Right renal cortex interstitium (tissue), 3 donors: ENCODE measurements at places on chromosomes 3 and 15. TPM values are rescaled to one million over a fixed set of nuclear protein-coding genes. Genes with fewer than 3 reads are reported as not detected.

DNA sequence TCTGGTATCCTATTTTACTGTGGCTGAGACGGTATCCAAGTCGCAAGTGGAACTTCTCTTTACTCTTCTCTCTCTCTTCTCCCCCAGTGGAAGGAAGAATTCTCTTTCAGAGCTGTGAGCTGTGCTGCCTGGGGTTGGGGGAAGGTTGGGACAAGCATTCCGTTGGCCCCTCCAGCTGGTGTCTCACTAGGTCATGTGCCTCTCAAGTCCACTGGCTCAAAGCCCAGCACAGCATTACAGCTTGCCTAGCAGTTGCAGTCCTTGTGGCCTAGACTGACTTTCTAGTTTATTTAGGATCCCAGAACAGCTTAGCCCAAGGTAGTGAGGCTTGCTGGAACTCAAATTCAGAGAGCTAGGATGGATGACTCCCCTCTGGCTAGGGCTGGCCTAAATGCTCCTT lies 76.1 kb upstream of the SPATA16 start:
- DNase-seq = no peak

Gene BBS4
- polyA plus RNA-seq = 38.8 TPM

Gene ZIC4
- polyA plus RNA-seq = not detected

Gene EOGT
- polyA plus RNA-seq = 12.2 TPM

DNA sequence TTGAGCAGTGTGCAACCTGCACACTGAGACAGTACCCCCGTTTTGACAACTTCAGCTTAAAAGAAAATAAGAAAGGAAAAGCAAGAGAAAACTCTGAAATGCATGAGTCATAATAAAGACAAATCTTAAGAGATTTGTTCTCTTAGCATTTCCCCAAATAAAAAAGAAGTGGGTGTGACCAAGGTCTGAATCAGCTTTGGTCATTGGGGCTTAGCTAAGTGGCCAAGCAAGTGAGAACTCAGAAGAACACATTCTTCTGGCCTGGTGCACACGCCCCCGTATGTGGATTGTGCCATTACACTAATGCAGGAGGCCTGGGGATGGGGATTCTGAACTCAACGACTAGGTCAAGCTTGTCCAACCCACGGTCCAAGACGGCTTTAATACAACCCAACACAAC lies 56.9 kb upstream of the PDZRN3 start:
- no peak for DNase-seq

Gene NR2E3
- 0.21 TPM for polyA plus RNA-seq
